Astrocyte (in vitro differentiated cells and primary cell): ENCODE measurements at places on chromosomes 2 and 18. TPM values are rescaled to one million over a fixed set of nuclear protein-coding genes. Genes with fewer than 3 reads are reported as not detected.

The MRPL19 gene
- 56.1 and 58.8 TPM in 2 replicates for total RNA-seq

The SCYGR4 gene
- total RNA-seq, result not detected in 2 replicates

The CROCC2 gene
- not detected in 2 replicates for total RNA-seq

The IL1R1 gene
- 6.9 and 7.5 TPM in 2 replicates for total RNA-seq

The MSTN gene
- total RNA-seq, result not detected in 2 replicates

The SLC30A3 gene
- 0.16 and 0.34 TPM in 2 replicates for total RNA-seq

The MYO5B gene
- 7.2 and 8.3 TPM in 2 replicates for total RNA-seq

The PLGLB1 gene
- 0.59 and 1.8 TPM in 2 replicates for total RNA-seq

The MC4R gene
- not detected in 2 replicates for total RNA-seq
